Spinal cord (tissue), 10 donors: ENCODE measurements at places on chromosomes 7 and 10. TPM values are rescaled to one million over a fixed set of nuclear protein-coding genes. Genes with fewer than 3 reads are reported as not detected.

GRCh38 chr7:159064816-159065510, 79.7 kb downstream of the VIPR2 start:
- H3K4me3 ChIP-seq: no peak overlapping the region
- H3K27ac ChIP-seq: no peak overlapping the region
- H3K27me3 ChIP-seq: no peaks in the 10 kb centered on the region
- peaks cover 19% of the 10 kb centered on the region for H3K4me1 ChIP-seq

- H3K36me3 ChIP-seq: peaks cover 4% of the 10 kb centered on the region
- DNase-seq: no peak
- peaks cover 6% of the 10 kb centered on the region for H3K4me1 ChIP-seq
- H3K27ac ChIP-seq: no peak overlapping the region
- H3K4me3 ChIP-seq: no peak overlapping the region
Measured at GRCh38 chr7:155202106-155202871, 95.4 kb upstream of the INSIG1 start.

The TAX1BP1 gene
- 115 TPM for polyA plus RNA-seq

DNA sequence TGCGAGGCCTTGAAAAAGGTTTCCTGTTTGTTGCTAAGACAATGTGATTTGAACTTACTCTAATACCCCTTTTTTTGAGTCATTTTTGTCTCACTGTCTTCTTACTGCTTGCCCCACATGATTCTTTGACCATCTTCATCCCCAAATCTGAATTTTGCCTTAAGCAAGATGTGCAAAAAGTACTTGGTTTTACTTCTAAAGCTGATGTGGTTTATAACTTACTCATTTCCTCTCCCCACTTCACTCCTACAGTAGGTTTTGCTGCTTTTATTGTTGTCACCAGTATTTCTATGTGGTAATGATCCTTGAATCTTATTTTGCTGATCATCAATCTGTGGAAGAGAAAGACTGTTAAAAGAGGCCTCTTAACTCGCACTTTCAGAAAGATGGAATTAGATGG, 396.4 kb downstream of the SDK1 start:
- H3K36me3 ChIP-seq: no peaks in the 10 kb centered on the region
- no peak for DNase-seq
- H3K4me1 ChIP-seq: no peaks in the 10 kb centered on the region
- H3K27ac ChIP-seq: no peak overlapping the region
- H3K27me3 ChIP-seq: no peaks in the 10 kb centered on the region

GRCh38 chr10:1270490-1270889, 214.3 kb downstream of the WDR37 start:
- peaks cover 13% of the 10 kb centered on the region for H3K36me3 ChIP-seq
- no peaks in the 10 kb centered on the region for H3K27me3 ChIP-seq
- H3K27ac ChIP-seq: no peak overlapping the region
- DNase-seq: no peak
- H3K4me3 ChIP-seq: no peak overlapping the region
- peaks cover 12% of the 10 kb centered on the region for H3K4me1 ChIP-seq

- H3K27ac ChIP-seq: peak overlapping the region; percentile 81
- no peaks in the 10 kb centered on the region for H3K27me3 ChIP-seq
- H3K4me3 ChIP-seq: peak overlapping the region; percentile 12
- no peak for DNase-seq
- H3K36me3 ChIP-seq: peaks cover 92% of the 10 kb centered on the region
Measured at GRCh38 chr7:768881-769504, 41.9 kb upstream of the PRKAR1B start.
